ENCODE measurements at places on chromosomes 12 and 14. TPM values are rescaled to one million over a fixed set of nuclear protein-coding genes. Genes with fewer than 3 reads are reported as not detected.

IL22 gene
- total RNA-seq, result 0.38 TPM

BATF gene
- total RNA-seq, result 12.9 TPM

TSPAN8 gene
- 0.33 TPM for total RNA-seq

SOX5 gene
- 2.0 TPM for total RNA-seq

KCNMB4 gene
- total RNA-seq, result 3.4 TPM

CAPZA3 gene
- not detected for total RNA-seq

NPFF gene
- 0.38 TPM for total RNA-seq

GRCh38 chr12:25932971-25933370, 25.5 kb upstream of the RASSF8 start:
- no peaks in the 10 kb centered on the region for H3K4me1 ChIP-seq
- no peaks in the 10 kb centered on the region for H3K36me3 ChIP-seq
- no peaks in the 10 kb centered on the region for H3K27me3 ChIP-seq
- no peak overlapping the region for H3K27ac ChIP-seq

- peak overlapping the region; percentile 18 for H3K27ac ChIP-seq
- no peak for DNase-seq
- H3K27me3 ChIP-seq, result no peaks in the 10 kb centered on the region
- no peak overlapping the region for H3K4me3 ChIP-seq
Measured at GRCh38 chr12:64672925-64673409, 62.7 kb downstream of the RASSF3 start.

DNA sequence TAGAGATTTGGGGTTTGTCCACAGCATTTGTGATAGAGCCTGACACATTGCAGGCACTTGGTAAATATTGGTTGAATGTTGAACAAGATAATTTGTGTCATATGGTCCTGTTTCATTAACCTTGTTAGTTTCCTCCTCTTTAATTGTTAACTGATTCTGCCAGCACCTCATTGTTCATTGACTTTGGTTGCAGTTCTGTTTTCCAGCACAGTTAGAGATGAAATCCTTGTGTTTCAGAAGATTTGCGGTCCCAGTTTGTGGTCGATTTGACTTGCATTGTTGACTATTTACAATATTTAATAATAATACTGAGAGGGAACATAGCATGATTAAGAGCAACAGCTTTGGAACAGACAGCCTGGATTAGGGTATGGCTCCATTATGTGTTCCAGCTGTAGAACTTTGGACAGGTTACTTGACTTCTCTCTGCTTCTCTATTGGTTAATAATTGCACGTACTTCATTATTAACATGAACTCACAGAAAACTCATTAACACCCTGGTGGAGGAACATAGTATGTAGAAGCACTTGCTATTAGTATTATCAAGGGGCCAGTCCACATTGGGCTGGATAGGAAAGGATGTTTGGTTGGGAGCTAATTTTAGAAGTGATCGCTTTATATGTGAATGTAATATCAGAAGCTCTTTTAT, 8.7 kb downstream of the DRAM1 start:
- H3K27ac ChIP-seq, result no peak overlapping the region
- no peak for DNase-seq
- H3K27me3 ChIP-seq, result no peaks in the 10 kb centered on the region
- H3K36me3 ChIP-seq, result no peaks in the 10 kb centered on the region

DNA sequence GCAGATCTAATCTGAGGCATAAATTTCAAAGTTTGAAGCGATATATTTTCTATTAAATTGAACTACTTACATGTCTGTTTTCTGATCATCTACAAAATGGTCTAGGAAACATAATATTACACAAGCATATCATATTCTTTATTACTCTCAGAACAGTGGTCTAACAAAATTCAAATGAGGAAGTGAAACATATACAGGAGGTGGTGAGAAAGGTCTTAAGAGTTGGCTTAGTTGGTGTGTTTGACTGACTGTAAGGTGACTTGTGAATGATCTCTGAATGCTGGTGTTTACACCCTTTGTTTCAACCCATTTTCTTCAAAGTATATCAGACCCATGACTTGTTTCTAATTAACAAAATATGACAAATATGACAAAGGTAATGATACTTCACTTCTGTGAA, 1156.8 kb downstream of the SLC16A7 start:
- no peaks in the 10 kb centered on the region for H3K27me3 ChIP-seq
- H3K27ac ChIP-seq, result no peak overlapping the region
- DNase-seq, result no peak
- no peak overlapping the region for H3K4me3 ChIP-seq
- no peaks in the 10 kb centered on the region for H3K4me1 ChIP-seq

DNA sequence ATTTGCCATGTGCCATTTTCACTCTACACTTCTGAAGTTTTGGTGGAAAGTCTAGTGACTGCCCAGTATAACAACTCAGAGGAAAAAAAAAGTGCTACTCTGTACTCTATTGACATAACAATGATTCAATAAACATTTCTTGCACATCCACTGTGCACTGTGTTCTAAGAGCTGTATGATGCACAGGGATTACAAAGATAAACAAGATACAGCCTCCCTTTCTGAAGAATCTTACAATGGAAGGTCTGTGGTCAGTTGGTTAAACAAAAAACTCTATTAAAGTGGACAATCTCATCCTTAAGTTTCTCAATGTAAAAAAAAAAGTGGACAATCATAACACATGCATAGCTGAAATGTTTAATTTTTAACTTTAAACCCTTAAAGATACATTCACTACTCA, 105.7 kb upstream of the RASSF8 start:
- no peak for DNase-seq
- H3K27ac ChIP-seq, result no peak overlapping the region
- no peaks in the 10 kb centered on the region for H3K27me3 ChIP-seq
- no peaks in the 10 kb centered on the region for H3K4me1 ChIP-seq
- H3K36me3 ChIP-seq, result no peaks in the 10 kb centered on the region

DNA sequence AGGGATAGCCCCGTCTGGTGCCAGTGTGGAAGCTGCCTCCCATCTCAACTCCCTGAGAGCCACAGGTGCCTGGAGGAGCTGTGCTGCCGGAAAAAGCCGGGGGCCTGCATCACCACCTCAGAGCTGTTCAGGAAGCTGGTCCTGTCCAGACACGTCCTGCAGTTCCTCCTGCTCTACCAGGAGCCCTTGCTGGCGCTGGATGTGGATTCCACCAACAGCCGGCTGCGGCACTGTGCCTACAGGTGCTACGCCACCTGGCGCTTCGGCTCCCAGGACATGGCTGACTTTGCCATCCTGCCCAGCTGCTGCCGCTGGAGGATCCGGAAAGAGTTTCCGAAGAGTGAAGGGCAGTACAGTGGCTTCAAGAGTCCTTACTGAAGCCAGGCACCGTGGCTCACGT, 25.5 kb upstream of the P2RX4 start:
- H3K27ac ChIP-seq, result no peak overlapping the region
- no peaks in the 10 kb centered on the region for H3K36me3 ChIP-seq
- no peak for DNase-seq
- no peaks in the 10 kb centered on the region for H3K4me1 ChIP-seq
- no peaks in the 10 kb centered on the region for H3K27me3 ChIP-seq
- no peak overlapping the region for H3K4me3 ChIP-seq
